GM20000 (cell line): ENCODE measurements at places on chromosomes 7 and 10.

GRCh38 chr7:71485586-71485985 lies 353.6 kb downstream of the GALNT17 start:
- DNase-seq: no peak

GRCh38 chr10:48802611-48803071 lies 118.0 kb downstream of the WDFY4 start:
- DNase-seq: peak; percentile 71

- DNase-seq: no peak
Observed at GRCh38 chr7:71477441-71477840, 345.5 kb downstream of the GALNT17 start.

DNA sequence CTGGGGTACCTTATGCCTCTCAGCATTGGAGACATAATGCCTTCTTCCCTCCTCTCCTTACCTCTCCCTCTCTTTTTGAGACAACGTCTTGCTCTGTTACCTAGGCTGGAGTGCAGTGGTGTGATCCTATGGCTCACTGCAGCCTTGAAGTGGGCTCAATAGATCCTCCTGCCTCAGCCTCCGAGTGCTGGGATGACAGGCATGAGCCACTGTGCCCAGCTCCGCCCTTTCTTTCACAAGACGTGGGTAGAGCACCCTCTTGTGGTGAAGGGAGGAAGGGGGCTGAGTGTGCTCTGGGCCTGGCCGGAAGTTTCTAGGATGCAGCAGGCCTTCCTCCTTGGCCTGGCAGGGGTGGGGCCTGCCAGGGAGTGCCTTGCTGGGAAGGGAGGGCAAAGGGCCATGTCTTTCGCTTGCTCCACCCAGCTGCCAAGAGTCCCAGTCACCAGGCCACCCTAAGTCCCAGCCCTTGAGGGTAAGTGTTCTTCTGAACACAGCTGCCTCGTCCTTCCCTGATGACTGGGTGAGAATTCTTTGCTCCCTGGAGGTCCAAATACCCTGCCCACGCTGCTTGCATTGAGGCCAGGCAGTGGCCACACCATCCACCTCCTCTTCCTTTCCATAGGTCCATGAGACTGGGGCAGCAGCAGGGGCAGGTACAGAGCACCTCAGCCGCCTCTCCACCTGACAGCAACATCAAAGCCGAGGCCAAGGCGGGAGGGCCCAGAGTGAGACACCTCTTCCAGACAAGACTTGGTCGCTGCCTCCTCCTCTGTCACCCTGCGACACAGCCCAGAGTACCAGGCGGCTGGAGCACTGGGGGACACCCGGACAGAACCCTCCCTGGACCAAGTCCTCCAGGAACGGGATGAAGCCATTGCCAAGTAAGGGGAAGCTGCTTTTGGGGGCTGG lies 3.7 kb downstream of the ABHD11 start:
- DNase-seq: peak; percentile 71

GRCh38 chr7:78261302-78261701 lies 462.7 kb downstream of the PHTF2 start:
- DNase-seq: no peak

DNA sequence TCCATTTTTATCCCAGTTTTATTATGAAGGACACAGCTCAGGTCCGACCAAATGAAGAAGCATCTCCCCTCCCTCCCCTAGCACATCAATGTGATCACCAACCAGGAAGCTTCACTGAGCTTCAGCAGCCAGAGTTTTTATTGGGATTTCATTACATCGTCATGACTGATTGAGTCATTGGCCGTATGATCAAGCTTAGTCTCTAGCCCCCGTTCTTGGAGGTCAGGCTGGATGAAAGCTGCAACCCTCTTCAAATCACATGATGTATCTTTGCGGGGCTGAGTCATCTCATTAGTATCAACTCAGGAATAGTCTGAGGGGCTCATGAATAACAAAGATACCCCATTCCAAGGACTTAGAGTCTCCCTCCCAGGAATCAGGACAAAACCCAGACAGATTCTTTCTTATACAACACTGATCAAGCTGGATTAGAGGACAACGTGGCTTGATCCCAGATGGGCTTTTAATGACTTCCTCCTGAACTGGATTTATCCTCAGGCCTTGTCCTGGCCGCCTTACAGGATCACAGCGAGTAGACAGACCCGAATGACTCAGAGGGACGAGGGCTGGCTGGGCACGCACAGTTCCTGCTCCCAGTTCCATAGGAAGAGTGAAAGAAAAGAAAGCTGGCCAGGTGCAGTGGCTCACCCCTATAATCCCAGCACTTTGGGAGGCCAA lies 14.5 kb downstream of the LIMK1 start:
- no peak for DNase-seq

DNA sequence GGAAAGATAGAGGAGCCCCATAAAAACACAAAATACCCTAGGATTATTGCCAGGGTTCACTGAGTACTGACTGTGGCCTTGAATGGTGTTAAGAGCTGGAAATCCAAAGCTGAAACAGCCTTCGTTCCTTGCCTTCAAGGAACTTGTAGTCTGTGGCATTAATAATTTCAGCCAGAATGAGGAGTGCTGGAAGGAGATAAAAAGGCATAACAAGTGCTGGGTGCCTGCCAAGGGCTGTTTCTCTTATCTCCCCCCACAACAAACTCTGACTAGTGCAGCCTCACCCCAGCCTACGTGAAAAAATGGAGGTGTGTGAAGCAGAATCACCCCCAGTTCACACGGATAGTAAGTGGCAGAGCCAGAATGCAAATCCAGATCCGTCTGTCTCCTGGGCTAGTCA lies 199.1 kb upstream of the LYZL2 start:
- no peak for DNase-seq

- no peak for DNase-seq
Observed at GRCh38 chr10:24623383-24623782, 100.3 kb downstream of the ARHGAP21 start.

GRCh38 chr7:116445447-116446211 lies 53.9 kb upstream of the CAV2 start:
- DNase-seq: no peak

- DNase-seq: no peak
Observed at GRCh38 chr7:117190104-117190503, 132.8 kb downstream of the WNT2 start.

DNA sequence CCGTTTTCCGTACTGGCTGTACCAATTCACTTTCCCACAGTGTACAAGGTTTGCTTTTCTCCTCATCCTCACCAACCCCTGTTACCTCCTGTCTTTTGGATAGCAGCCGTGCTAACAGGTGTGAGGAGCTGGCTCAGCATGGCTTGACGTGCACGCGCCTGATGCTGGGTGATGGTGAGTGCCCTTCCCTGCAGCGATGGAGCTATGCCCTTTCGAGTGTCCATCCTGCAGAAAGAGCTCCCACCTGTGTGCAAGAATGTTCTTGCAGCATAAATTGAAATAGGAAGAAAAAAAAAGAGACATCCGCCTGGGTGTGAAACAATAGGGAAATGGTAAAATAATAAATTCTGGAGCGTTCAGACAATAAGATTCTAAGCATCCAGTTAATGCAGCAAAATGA lies 9.5 kb upstream of the UBE3C start:
- DNase-seq: no peak

- DNase-seq: no peak
Observed at GRCh38 chr7:20219062-20219445, 1.9 kb upstream of the MACC1 start.

DNA sequence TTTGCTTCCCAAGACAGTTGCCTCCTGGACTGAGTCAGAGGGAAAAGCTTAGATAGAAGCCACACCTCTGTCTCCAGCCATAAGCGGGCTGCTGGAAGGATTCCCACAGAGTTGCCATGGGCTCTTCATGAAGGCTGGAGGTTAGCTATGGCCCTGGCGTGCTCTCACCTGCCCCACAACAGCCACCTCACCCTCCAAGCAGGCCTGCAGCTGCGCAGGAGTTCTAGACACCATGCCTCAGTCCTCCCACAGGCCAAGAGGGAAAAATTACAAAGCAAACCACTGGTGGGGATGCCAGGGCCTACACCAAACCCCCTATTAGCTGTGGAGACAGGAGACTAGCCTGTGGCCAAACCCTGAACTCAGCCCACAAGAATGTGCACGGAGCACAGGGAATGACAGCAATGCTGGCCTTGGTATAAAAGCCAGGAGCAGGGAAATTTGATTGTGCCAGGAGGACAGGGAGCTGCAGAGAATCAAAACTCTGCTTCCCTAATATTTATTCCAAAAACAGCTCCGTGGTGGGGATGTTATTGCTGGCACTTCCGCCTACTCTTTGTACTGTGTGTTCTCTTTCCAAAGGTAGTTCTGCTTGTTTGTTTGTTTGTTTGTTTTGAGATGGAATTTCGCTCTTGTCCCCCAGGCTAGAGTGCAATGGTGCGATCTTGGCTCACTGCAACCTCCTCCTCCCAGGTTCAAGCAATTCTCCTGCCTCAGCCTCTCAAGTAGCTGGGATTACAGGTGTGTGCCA lies 60.3 kb upstream of the STK17A start:
- DNase-seq: no peak

DNA sequence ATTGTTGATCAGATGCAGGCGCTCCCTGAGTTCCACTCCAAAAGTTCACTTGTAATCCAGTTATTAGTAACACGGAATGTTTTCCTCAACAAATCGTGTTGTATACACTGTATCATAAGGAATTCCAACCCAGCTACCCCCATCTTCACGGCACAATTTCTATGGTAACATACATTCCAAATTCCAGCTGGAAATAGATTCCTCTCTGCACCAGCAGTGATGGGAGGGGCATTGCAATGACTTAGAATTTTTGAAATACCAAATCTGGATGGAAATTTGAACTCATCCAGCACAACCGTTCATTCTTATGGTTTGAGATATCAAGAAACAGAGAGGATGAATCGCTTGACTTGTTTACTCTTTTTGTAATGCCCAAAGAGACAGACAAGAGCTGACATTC lies 38.9 kb upstream of the RHEB start:
- no peak for DNase-seq
